ENCODE measurements at places on chromosomes 3 and 15.

GRCh38 chr3:71865727-71866126 lies 80.8 kb upstream of the PROK2 start:
- H3K27ac ChIP-seq: no peak overlapping the region
- H3K27me3 ChIP-seq: peaks cover 58% of the 10 kb centered on the region
- H3K36me3 ChIP-seq: no peaks in the 10 kb centered on the region

GRCh38 chr3:95097493-95097892 lies 1034.6 kb downstream of the NSUN3 start:
- no peak overlapping the region for H3K27ac ChIP-seq
- no peaks in the 10 kb centered on the region for H3K4me1 ChIP-seq
- DNase-seq: no peak
- H3K4me3 ChIP-seq: no peak overlapping the region
- no peaks in the 10 kb centered on the region for H3K36me3 ChIP-seq

DNA sequence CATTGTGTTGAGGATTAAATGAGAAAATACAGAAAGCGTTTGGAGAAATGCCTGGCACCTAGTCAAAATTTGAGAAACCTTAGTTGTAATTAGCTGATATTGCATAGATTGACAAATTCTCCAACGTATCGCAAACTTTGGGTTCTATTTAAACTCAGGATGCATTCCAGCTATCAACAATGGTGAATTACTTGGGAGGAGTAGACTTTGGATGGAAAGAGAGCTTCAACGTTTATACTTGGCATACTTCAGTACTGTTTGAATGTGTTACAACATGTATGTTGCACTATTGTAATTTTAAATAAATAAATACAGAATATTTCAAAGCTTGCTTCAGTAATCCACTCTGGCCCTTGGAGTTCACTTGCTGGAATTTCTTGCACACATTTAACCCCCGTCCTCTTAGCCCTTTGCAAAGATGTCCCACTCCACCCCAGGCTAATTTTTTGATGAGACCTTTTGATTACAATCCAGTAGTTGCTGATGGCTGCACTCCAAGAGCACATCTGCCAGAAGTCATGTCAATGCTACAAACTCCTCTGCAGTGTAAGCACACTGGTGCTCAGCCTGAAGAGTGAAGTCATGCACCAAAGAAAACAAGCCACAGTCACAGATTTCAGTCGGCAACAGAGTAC lies 4.7 kb upstream of the DIS3L start:
- H3K36me3 ChIP-seq: no peaks in the 10 kb centered on the region
- H3K27me3 ChIP-seq: no peaks in the 10 kb centered on the region
- H3K27ac ChIP-seq: no peak overlapping the region
- no peak overlapping the region for H3K4me3 ChIP-seq
- H3K4me1 ChIP-seq: peaks cover 26% of the 10 kb centered on the region
- DNase-seq: no peak

- H3K4me3 ChIP-seq: no peak overlapping the region
- no peaks in the 10 kb centered on the region for H3K36me3 ChIP-seq
- no peak for DNase-seq
- H3K4me1 ChIP-seq: no peaks in the 10 kb centered on the region
These were observed 230.2 kb downstream of the ZNF621 start for GRCh38 chr3:40754994-40755393.

GRCh38 chr3:155743606-155744005 lies 1.3 kb downstream of the PLCH1 start:
- no peaks in the 10 kb centered on the region for H3K36me3 ChIP-seq
- H3K27ac ChIP-seq: no peak overlapping the region
- peaks cover 67% of the 10 kb centered on the region for H3K27me3 ChIP-seq
- no peak for DNase-seq

DNA sequence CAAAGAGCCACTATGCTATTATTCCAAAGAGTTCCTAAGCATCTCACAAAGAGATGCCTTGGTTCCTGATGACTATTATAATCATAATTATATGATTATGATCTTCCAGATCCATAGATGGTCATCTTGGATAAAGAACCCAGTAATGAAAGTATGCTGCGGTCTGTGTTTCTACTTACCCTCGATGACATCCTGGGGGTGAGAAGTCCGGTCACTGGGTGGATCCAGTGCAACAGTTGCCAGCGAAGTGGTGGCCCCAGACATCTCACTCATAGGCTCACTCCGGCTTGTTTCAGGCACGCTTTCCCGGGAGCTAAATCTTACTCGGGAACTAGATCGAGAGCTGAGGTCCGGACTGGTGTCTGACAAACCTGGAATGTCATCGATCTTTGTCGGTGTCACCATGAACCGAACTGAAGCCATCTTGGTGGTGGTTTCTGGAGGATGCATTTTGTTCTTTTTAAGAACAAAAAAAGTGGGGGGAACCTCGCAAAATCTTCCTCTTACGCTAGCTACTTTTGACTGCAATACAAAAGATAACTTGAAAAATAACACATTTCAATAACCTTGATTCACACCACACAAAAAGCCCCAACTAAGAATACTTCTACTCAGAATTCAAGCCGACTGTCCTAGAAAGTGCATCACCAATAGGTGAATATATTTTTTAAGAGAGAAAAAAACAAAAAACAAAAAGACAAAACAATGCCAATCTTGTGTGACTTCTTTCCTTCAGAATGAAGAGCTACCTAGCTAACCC lies 1.2 kb downstream of the SLC12A6 start:
- no peak for DNase-seq
- H3K27ac ChIP-seq: peak overlapping the region; percentile 95
- peak overlapping the region; percentile 98 for H3K4me3 ChIP-seq
- peaks cover 62% of the 10 kb centered on the region for H3K4me1 ChIP-seq
- peaks cover 30% of the 10 kb centered on the region for H3K36me3 ChIP-seq

Data from activated T-helper 2 cell treated with anti-CD3 and anti-CD28 coated beads, Interferon-gamma antibody, Interleukin-2, Interleukin-4, amounts not matched to agents 10 μg/mL and 5 μg/mL and 100 μg/mL, durations not matched to agents 14 hours and 24 hours and 36 hours (primary cell).